ENCODE measurements at places on chromosomes 13 and 19.

- no peak for DNase-seq
Measured at GRCh38 chr13:60312851-60313505, 84.0 kb upstream of the TDRD3 start.

- no peak for DNase-seq
Measured at GRCh38 chr19:33904681-33905080, 108.0 kb downstream of the KCTD15 start.

GRCh38 chr19:33405553-33406461 lies 32.3 kb downstream of the CEBPG start:
- no peak for DNase-seq

DNA sequence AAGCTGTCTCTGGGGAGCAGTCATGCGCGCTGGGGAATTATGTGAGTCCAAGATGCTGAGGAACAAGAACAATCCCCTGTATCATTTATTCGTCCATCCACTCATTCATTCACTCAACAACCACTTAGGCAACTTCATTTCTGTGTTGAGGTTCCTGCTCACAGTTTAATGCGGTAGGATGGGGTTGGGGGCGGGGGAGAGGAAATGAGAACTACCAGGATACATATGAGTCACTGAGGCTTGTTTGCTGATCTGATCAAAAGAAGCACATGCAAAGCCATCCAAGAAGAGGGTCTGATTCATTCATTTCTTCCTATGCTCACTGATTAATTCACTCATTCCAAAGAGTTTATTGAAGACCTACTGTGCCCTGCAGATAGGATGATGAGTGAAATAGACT lies 20.9 kb downstream of the ZNF536 start:
- no peak for DNase-seq

DNA sequence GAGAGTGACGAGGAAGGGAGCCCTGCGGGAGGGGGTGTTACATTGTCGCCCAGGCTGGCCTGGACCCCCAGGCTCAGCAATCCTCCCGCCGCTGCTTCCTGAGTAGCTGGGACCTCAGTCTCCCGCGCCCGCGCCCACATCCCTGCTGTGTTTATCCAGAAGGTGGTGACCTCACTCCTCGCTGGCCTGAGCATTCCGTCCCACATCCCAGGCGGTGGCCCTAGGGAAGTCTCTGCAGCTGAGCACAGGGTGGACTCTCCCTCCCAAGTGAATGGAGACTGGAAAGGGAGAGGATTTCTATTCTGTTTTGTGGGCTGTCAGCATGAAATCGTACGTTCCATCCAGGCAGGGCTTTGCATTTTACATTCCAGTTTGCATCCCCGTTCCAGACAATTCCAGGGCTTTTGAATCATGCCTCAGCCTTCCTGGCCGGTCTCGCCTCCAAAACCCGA lies 401 bp upstream of the ZNF765 start:
- DNase-seq = no peak

DNA sequence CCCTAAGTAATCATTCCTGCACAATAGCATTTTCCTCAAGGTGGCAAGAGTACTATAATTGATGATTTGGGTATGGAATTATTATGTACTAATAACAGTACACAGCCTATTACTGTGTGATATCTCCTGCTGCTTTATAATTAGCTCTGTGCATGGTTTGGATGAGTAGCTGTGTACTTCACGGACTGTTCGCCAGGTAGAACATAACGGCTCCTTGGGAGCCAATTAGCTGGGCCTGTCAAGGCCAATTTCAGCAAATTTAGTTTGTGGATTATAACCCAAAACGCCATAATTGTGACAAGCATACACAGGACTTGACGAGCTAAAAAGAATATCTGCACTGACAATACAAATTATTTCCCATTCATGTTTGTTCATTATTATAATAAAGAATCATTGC lies 1584.2 kb downstream of the SLITRK1 start:
- DNase-seq = no peak

GRCh38 chr13:109840201-109840892 lies 54.0 kb upstream of the IRS2 start:
- DNase-seq = peak; percentile 3

- peak; percentile 30 for DNase-seq
Measured at GRCh38 chr19:47305309-47305751, 4.3 kb upstream of the C5AR1 start.

DNA sequence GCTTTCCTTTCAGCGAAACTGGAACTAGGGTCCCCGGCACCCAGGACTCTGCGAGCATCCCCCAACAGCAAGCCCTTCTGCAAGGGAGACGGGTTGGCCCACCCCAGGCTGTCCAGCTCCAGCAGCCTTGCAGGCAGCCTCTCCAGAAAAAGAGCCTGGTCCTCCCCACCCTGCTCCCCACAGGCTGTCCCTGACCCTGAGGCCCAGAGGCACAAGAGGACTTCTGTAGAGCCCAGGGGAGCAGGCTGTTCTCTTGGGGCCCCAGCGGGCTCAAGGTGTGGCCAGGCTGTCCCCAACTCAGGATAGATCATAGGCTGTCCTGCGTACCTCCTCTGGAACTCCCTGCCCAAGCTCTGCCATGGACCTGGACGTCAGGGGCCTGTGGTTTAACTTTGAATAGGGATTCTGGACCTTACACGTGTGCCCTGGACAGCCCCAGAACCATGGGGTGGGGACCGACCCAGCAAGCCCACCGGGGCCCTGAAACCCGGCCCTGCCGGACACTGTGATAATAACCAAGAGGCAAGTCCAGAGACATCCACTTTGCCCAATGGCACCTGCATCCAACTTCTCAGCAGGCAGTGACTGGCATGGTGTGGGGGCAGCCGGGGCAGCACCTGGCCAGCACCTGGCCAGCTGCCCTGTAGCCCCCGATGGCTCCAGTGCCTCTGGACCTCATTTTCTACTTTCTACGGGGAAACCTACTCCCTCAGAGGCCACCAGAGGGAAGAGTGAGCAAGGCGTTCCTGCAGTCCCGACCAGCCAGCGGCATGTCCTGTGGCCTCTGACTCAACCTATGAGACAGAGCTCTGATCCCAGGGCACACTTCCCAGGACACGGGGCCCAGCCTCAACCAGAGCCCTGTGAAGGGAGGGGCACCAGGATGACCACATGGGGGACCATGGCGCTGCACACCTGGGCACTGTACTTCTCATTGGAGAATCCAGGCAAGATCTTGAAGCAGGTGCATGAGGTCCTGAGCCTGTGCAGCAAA lies 50.9 kb upstream of the TPM4 start:
- no peak for DNase-seq

DNA sequence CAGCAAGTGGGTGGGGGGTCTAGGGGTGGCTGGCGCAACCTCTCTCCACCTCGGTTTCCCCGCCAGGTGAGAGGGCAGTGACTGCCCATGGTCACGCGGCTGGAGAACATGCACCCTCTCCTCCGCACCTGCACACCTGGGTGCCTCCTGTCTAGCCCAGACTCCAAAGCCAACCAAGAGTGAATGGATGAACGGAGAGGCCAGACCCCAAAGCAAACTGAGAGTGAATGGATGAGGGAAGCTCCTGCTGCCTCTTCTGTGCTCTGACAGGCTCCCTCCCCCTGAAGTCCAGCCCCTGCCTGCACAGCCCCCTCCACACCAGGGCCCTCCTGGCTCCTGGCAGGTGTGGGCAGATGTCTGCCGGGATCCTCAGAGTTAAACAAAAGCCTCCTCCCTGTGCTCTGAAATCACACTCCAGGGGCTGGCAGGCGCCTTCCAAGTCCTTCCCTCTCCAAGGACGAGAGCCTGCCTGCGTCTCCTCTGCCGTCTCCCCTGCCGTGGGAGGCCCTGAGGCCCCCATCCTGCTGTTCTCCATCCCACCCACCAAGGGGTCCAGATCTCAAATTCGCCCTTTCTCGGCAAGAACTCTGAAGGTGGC lies 2.2 kb downstream of the SBNO2 start:
- no peak for DNase-seq

DNA sequence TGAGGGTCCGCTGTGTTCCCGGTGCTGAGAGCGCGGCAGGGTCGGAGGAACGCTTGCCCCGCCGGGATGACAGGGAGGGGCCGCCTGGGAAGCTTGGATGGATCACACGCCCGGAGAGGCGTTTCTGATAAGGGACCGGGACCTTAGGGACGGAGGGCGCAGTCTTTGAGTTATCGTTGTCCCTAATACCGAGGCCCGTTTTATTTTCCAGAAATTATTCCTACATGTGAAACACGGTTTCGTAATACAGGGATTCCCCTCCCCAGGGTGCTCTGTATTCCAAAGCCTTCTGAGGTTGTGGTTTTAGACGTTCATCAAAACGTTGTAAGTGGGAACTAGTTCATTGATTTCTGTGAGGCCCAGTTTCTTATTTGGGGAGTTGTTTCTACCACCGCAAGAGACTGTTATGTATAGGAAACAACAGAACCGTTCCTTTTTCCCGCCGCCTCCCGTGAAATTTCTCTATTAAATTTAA lies 752 bp downstream of the PDCD5 start:
- DNase-seq = peak; percentile 8

DNA sequence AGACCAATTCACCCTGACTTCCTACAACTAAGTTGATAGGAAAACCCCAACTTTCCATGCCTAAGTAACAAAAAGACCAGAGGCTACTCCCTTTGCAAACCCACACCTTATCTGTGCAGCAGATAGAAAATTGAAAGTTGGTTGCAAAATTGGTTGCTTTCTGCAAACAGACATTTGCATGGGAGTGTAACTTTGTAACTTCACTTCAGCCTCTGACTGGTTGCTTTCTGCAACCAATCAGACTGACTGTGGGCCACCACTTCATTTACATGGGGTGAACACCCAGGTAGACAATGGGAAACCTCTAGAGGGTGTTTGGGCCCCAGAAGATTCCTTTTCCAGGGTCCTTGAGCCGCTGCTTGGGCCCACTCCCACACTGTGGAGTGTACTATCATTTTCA lies 9.8 kb downstream of the TEX30 start:
- no peak for DNase-seq
